NCI-H1417 treated with DMSO at 0.1 percent for 48 hours (cell line): ENCODE measurements at places on chromosomes 5 and 9.

- no peak for DNase-seq
These were observed 53.0 kb downstream of the ZNF354C start for GRCh38 chr5:179113143-179113530.

DNA sequence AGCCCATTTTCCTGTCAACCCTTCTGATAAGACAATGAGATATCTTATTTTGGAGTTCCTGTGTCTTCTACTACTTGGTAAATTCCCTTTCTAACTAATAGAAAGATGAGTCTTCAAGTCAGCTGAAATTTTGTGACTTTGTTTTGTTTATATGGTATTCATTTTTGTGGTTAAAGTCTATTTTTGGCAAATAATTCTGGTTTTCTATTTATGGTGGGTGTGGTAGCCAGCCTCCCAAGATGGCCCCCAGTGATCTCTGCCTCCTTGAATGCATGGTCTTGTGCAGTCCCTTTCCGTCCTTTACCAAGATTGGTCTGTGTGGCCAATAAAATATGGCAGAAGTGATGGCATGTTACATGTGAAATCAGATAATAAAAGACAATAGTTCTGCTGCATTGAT lies 91.5 kb downstream of the NR3C1 start:
- no peak for DNase-seq

DNA sequence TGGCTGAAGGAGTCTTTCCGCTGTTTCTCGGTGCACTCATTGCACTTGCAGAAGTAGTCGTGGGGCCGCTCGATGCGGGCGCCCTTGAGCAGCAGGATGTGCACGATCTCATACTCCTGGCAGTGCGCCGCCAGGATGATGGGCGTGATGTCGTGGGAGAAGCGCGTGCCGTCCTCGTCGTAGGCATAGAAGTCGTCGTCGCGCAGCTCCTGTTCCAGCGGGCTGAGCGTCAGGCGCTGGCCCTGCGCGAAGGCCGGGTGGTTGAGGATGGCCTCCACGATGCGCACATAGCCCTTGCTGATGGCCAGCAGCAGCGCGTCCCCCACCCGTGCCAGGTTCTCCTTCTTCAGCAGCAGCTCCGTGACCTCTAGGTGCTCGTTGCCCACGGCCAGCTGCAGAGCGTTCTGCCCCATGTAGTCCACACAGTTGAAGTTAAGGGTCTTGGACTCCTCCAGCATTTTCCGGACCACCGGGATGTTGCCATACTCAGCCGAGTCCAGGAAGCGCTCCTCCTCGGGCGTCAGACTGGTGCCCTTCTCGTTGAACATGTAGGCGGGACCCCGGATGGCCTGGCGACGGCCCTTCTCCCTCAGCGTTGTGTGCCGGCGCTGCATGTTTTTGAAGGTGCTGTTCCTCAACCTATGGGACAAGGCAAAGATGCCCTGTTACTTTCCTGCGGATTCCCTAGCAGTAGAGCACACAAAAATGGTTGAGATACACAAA lies 8.4 kb downstream of the TRPC7 start:
- DNase-seq, result no peak

- no peak for DNase-seq
These were observed 15.0 kb downstream of the FANCC start for GRCh38 chr9:95302479-95302878.

GRCh38 chr9:13919401-13919800 lies 394.5 kb downstream of the NFIB start:
- no peak for DNase-seq

DNA sequence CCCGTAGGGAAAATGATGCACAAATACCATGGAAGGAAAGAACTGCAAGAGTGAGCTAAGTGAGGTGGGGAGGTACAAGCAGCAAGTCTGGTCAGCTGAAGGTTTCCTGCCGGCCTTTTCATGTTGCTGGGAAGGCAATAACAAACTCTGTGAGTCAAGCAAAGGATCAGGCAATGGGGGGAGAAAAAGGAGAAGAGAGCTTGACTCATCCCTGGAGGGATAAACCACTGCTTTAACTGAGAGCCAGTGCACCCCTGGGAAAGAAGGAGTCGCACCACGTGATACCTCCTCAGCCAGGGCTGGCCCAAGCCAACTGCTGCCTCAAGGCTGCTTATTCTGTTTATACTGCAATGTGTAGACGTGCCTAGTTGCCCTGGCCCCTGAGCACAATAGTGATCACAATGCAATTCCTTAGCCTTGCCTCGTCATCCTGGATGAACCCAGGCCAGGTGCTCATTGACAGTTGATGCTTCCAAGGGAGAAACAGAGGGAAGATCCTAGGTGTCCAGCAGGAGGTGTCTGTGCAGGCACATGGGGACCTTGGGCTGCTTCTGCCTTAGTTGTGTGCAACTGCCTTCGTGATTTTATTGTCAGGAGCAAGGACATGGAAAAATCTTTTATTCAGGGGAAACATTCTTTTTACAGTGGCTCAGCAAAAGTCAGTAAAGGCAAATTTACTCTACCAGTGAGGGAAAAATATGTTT lies 203.0 kb upstream of the TUT7 start:
- DNase-seq, result no peak

- no peak for DNase-seq
These were observed 920 bp downstream of the LPCAT1 start for GRCh38 chr5:1522601-1523479.

DNA sequence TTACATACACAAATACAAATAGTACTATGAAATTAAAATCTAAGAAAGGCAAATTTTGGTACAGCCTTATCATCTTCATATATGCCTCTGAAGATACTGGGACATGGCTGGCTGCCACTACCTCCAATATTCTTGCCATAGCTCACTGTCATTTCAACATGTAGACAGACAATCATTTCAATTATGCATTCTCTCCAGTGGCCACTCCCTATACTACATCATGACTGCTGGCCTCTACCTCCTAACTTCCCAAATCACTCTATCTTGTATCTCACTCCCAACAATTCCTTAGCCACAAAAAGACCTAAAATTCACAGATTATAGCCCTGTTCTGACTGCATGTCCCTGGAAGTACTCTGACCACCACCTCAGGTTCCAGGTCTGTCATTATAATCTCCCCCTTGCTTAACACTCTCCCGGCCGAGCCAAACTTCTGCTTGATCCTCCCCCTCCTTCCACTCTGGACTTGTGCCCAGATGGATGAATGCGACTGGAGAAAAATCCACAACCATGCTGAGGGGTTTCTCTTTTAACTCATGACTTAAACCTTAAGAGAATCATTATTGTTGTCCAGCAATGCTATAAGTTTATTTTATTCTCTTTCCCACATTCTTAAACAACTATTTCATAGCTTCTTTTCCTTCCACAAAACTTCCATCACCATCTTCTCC lies 225.3 kb upstream of the TLE4 start:
- DNase-seq, result no peak

- DNase-seq, result no peak
These were observed 8.7 kb upstream of the CORO2A start for GRCh38 chr9:98201102-98201501.

DNA sequence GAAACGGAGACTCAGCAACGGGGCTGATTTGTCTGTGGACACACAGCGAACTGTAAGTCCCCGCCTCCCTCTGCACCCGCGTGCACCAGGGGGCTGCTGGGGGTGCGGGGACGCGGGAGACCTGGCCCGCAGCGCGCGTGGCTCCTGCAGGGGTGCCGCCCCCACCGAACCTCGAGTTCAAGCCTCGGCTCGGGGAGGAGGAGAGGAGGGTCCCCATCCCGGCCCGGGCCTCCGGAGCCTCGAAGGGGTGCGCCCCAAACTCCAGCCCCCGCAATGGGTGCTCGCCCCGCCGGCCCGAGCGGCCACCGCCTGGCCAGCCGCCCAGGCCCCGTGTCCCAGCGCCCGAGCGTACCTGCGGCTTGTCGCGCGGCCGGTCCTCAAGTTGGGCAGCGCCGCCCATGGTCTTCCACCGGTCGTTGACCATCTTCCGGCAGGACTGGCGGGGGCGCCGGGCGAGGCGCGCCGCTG lies 829 bp downstream of the FIBCD1 start:
- DNase-seq, result no peak

DNA sequence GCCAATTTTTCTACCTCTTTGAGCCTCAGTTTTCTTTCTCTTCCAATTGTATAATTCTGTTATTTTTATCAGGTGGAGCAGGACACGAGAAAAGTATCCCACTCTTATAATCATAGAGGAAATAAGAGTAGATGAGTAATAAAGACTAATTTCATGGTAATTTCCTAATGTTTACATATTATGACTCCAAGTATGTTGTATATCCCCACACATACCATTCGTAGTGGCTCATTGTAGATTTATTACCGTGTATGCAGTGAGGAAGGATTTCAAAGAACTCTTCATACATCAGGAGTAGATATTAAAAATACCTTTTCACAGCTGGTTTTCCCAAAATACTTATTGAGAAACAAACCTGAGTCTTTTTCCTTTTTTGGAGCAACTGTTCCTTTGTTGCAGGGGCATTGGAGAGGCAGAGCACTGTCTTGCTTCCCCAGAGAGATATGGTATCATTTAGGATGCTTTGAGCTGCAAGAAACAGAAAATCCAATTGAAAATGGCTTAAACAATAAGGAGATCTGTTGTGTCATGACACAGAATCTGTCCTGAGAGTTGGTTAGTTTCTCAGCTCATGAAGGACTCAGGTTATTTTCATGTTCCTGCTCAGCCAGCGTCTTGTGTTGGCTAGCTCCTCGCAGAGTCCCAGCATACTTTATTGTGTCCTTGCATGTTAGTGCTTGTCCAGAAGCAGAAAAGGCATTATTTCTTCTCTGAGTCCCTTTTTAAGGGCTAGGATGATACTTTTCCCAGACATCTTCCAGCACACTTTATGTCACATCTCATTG lies 291.2 kb downstream of the ARHGAP26 start:
- no peak for DNase-seq

DNA sequence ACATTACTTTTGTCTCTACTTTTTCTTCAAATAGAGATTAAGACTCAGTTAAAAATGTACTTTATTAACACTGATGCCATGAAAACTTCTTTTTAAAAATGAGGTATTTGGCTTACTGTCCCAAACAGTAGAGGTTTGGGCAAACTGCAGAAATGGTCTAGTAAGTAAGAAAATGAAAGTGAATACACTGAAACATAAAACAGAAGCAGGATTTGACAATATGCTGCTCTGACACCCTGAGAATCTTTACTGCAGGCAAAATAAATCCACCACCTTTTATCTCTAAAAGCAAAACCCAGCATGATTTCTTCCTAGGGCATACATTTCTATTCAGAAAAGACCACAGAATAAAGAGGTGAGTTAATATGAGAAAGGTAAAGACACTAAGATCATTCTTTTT lies 86.2 kb downstream of the SLC38A9 start:
- DNase-seq, result no peak

DNA sequence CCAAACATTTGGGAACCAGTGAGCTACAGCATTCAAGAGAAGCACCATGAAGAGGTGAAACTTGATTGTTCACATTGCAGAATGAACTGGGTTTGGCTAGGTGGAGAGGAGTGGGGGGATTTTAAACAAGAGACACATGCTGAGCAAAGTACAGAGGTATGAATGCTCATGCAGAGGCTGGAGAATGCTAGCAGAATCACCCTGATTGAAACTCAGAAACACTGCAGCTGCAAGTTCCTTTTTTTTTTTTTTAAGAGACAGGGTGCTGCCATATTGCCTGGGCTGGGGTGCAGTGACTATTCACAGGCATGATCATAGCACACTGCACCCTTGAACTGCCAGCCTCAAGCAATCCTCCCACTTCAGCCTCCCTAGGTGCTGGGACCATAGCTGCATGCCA lies 35.1 kb downstream of the DENND1A start:
- DNase-seq, result no peak

GRCh38 chr5:103452089-103452488 lies 110.5 kb downstream of the NUDT12 start:
- no peak for DNase-seq

GRCh38 chr9:121889990-121890563 lies 203.0 kb downstream of the TTLL11 start:
- DNase-seq, result no peak

DNA sequence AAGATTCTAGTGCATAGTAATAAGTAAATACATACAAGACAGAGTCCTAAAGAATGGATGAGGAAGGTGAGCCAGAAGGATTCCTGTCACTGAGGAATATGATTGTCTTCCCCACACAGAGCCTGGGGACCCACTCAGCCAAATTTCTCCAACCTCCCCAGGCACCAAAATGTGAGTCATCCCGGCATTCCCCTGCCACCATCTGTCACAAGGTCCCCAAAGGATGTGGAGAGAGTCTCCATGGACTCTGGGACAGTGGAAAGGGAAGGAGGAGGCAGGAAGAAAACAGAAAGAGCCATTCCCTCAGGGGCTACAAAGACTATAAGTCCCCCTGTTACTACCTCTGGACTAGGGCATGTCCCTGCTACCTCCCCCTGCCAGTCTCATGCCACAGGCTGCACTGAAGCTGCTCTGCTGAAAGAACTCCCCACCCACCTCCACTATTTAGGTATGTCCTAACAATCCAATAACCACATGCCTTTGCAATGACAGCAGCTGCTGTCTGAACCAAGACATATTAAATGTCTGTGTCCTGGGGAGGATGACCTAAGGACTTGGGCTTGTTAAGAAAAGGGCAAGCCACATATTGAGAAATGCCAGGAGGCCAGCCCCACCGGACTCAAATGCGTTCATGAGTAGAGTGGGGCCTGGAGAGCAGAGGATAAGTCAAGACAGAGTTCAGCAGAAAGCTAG lies 10.7 kb upstream of the OR5C1 start:
- DNase-seq, result no peak

GRCh38 chr5:139167063-139167462 lies 31.1 kb downstream of the SIL1 start:
- no peak for DNase-seq

DNA sequence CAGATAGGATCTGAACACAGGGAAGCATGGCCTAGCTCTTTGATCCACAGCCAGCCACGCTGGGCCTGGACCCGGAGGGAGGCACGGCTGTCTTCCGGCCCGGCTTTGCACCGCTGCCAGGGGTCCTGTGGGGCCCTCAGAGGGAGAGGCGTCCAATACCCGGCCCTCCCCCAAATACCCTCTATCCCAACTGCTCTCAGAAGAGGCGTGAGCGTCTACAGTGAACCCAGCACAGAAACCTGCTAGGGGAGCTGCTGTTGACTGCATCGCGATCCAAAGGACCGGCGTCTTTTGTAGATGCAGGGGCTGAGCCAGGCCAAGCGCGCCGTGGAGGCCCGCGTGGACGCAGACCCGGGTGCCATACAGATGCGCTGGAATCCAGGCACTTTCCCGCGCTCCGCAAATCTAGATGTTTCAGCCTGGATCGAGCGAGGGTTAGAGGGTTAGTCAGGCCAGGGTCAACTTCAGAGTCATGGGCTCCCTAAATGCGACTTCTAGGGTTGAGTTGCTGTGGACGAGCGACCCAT lies 1.1 kb upstream of the TCF7 start:
- no peak for DNase-seq

DNA sequence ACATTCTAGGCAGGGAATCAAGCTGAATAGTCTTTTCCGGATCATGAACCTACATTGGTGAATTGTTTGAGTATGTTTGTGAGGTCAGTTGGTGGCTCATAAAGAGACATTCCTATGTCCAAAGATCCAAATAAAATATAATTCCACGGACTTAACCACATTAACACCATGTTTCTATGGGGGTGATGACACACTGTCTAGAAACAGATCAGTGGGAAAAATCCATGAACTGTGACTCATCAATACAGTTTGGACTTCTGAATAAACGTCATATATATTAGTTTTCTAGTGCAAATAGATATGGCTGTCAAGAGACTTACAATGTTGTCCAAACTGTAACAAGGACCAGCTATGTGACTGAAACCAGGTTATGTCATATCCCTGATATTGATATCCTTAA lies 509.9 kb upstream of the TYRP1 start:
- DNase-seq, result no peak

GRCh38 chr9:104993291-104993963 lies 65.5 kb upstream of the ABCA1 start:
- no peak for DNase-seq
